ENCODE measurements at places on chromosomes 6 and 20. TPM values are rescaled to one million over a fixed set of nuclear protein-coding genes. Genes with fewer than 3 reads are reported as not detected.

DNA sequence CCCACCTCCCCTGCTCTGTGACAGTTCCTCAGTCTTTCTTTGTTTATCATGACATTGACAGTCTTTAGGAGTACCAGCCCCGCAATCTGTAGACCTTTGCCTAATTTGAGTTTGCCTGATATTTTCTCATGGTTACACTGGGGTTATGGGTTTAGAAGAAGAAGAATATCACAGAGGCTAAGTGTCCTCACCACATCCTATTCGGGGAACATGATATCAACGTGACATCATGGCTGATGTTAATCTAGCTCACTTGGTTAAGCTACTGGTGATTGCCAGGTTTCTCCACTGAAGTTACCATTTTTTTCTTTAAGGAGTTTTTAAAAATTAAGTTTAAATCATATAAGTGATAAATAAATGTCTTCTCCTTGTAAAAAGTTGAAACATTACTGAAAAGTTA lies 127.5 kb downstream of the CEP57L1 start:
- DNase-seq = no peak
- peaks cover 4% of the 10 kb centered on the region for H3K27me3 ChIP-seq
- H3K36me3 ChIP-seq = no peaks in the 10 kb centered on the region
- peaks cover 30% of the 10 kb centered on the region for H3K4me1 ChIP-seq
- no peak overlapping the region for H3K4me3 ChIP-seq

GRCh38 chr6:55568808-55569439 lies 10.1 kb downstream of the HMGCLL1 start:
- no peaks in the 10 kb centered on the region for H3K36me3 ChIP-seq
- H3K4me3 ChIP-seq = no peak overlapping the region
- no peak for DNase-seq

DAAM2 gene
- total RNA-seq = not detected

- H3K27me3 ChIP-seq = no peaks in the 10 kb centered on the region
- no peaks in the 10 kb centered on the region for H3K36me3 ChIP-seq
- H3K4me3 ChIP-seq = peak overlapping the region; percentile 6
These were observed 6.7 kb upstream of the VNN2 start for GRCh38 chr6:132764370-132764769.

PTCRA gene
- not detected for total RNA-seq

CST7 gene
- total RNA-seq = 117 TPM

TRIM39 gene
- total RNA-seq = 13.7 TPM

DNA sequence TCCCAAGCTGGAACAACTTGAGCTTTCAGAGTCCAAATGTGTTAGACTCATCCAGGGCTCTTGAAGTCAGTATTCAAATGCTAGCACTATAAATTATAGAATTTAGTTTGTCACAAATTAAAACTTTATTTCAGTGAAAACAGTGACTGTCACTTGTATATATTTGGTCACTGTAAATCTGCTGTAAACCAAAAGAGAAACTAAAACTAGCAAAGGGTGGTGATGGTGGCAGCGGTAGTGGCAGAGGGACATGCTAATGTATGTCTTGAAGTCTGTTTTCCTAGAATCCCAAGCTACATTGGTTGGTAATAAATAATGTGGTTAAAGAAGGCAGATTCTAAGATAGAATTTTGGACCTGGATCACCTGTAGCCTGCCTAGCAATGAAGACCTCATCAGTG lies 140.4 kb upstream of the CENPW start:
- H3K27me3 ChIP-seq = no peaks in the 10 kb centered on the region
- no peak overlapping the region for H3K4me3 ChIP-seq
- H3K27ac ChIP-seq = no peak overlapping the region
- no peak for DNase-seq

DNA sequence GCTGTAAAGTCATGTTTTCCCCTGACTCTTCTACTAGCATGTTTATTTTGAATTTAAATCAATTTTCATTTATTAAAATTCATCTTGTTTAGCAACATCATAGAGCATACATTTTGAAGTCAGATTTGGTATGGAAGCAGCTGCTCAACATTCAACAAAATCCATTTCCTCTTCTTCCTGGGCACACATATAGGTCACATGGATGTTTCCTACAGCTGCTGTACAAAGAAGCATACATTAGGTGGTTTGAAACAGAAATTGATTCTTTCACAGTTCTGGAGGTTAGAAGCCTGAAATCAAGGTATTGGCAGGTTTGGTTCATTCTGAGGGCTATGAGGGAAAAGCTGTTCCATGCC lies 495.2 kb downstream of the RFPL4B start:
- no peak overlapping the region for H3K4me3 ChIP-seq
- no peaks in the 10 kb centered on the region for H3K4me1 ChIP-seq
- H3K27ac ChIP-seq = no peak overlapping the region
- H3K27me3 ChIP-seq = no peaks in the 10 kb centered on the region

GRCh38 chr6:111129013-111129412 lies 41.7 kb downstream of the SLC16A10 start:
- DNase-seq = no peak
- no peak overlapping the region for H3K4me3 ChIP-seq
- H3K4me1 ChIP-seq = no peaks in the 10 kb centered on the region
- H3K27me3 ChIP-seq = no peaks in the 10 kb centered on the region
- no peak overlapping the region for H3K27ac ChIP-seq
- H3K36me3 ChIP-seq = no peaks in the 10 kb centered on the region

CD109 gene
- 23.6 TPM for total RNA-seq

DNA sequence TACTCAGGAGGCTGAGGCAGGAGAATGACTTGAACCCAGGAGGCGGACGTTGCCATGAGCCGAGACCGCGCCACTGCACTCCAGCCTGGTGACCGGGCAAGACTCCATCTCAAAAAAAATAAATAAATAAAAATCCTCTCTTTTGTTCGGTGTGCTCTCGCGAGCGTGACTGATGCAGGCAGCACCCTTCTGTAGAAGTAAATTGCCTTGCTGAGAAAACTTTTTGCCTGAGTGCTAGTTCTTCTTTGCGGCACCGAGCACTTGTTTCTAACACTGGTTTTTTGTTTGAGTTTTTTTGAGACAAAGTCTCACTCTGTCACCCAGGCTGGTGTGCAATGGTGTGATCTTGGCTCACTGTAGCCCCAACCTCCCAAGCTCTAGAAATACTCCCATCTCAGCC lies 30.5 kb downstream of the PLN start:
- DNase-seq = peak; percentile 43
- H3K4me3 ChIP-seq = no peak overlapping the region
- H3K27ac ChIP-seq = no peak overlapping the region
- H3K27me3 ChIP-seq = no peaks in the 10 kb centered on the region
- peaks cover 7% of the 10 kb centered on the region for H3K4me1 ChIP-seq

OPN5 gene
- total RNA-seq = not detected

PSORS1C2 gene
- not detected for total RNA-seq
